H1 (cell line): ENCODE measurements at places on chromosomes 13 and 19.

DNA sequence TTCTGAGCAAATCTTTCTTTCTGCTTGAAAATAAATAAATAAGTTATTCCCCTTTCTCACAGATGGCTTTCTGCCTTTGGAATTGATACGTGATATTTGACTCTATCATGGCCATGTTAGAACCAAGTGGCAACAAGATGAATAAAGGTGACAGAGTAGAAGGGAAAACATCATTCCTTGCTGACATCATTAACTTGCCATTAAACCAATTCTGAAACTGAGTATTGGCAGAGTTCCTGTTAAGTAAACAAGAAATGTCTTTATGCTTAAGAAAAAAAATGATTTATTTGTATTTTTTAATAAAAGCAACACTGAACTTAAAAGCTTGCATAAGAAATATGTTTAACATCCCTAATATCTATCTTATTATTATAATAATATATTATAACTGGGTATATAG, 828.1 kb downstream of the PCDH9 start:
- DNase-seq: no peak

GRCh38 chr13:26502826-26503225, 54.7 kb upstream of the WASF3 start:
- DNase-seq: no peak

DNA sequence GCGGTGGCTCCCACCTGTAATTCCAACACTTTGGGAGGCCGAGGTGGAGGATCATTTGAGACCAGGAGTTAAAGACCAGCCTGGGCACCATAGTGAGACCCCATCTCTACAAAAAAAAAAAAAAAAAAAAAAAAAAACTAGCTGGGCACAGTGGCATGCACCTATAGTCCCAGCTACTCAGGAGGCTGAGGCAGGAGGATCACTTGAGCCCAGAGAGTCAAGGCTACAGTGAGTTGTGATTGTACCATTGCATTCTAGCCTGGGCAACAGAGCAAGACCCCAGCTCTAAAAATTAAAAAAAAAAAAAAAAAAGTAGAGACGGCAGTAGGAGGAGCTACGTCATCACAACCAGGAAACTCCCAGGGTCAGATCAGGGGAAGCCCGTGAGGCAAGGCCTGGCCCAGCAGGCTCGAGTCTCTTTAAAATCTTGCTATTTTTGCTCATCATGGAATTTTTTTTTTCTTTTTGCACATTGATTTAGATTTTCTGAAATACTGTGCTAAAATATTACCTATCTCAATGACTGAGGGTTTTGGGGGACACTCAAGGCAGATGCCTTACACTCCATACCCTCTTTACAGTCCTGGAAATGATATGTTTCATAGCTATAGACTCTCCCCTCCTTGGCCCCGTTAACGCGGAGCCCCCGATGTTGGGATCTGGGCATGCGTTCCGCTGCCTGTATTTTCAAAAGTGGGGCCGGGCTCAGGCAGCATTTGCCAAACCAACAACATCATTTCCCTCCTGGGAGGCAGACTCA, 44.4 kb upstream of the USE1 start:
- DNase-seq: no peak

DNA sequence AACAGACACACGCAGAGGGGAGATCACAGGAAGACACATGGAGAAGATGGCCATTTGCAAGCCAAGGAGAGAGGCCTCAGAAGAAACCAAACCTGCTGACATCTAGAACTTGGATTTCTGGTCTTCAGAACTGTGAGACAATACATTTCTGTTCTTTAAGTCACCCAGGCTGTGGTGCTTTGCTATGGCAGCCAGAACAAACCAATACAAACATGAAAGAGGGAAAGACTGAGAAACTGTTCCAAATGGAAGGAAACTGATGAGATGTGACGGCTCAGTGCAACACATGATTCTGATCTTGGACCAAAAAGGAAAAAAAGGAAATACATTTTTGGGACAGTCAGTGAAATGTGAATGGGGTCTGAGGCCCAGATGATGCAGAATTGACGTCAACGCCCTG, 30.2 kb upstream of the SACS start:
- DNase-seq: no peak

DNA sequence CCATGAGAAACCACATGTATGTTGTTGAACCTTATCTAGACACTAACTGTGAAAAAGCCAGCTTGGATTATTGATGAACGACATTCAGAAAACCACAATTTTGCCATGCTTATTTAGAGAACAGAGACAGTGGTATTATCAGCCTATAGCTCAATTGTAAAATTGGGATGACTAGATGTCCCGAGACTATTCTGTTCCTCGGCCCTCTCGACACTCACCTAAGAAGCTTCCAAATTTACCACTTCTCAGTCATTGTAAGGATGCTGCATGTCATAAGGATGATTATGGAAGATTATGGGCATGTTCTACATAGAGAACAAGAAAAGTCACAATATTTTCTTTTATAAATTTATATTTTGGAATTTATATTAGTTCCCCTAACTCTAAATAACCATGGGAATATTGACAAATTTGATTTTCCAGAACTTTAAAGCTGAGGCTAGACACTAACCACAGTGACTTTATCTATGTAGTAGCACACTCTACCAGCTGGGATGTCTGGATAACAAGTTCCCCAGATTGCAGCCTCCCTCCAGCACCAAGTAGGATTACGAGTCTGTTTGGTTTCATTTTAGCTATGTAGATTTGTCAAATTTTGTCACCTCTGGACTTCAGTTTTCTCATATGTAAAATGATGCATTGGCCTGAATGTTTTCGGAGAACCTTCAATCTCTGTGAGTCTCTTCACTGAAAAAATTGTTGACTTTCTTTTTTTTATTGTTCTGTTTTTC, 513.6 kb downstream of the IRS2 start:
- DNase-seq: no peak

GRCh38 chr13:80450386-80450785, 109.5 kb upstream of the SPRY2 start:
- no peak for DNase-seq

GRCh38 chr13:113083402-113084061, 22.1 kb upstream of the F7 start:
- no peak for DNase-seq

GRCh38 chr19:40612831-40613689, 11.9 kb downstream of the LTBP4 start:
- DNase-seq: no peak

- DNase-seq: no peak
Observed at GRCh38 chr13:99033814-99034213, 56.0 kb upstream of the DOCK9 start.

GRCh38 chr19:45790942-45791341, 1.7 kb downstream of the DMWD start:
- no peak for DNase-seq

DNA sequence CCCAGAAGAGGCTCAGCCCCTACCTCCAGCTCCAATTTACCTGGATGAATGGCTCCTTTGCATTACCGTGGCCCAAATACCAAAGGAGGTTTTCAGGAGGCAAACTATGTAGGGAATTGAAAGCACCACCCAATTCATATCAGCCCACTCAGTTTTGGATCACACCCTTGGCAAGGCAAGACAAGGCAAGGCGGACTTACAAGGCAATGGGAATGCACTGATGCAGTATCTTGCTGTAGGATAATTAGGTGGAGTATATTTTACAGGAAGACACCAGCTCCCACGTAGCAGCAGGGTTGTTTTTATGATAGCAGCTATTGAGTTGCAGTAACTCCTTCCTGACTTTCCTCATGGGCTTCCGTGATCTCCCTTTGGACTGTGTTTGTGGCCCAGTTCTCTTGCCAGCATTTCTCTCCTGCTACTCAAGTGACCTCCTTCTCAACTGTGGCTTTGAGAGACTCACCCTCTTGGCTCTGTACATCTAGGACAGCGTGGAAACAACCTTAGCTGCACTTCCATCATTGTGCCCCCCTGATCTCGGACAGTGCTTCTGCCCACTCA, 935.9 kb downstream of the EFNB2 start:
- DNase-seq: no peak

- DNase-seq: no peak
Observed at GRCh38 chr13:44334751-44335150, 38.9 kb upstream of the SERP2 start.

- DNase-seq: no peak
Observed at GRCh38 chr13:33678906-33679657, 138.9 kb upstream of the RFC3 start.

GRCh38 chr19:41546386-41546789, 29.6 kb upstream of the CEACAM21 start:
- no peak for DNase-seq

- DNase-seq: peak; percentile 86
Observed at GRCh38 chr19:2315818-2316353, 7.9 kb upstream of the LINGO3 start.

DNA sequence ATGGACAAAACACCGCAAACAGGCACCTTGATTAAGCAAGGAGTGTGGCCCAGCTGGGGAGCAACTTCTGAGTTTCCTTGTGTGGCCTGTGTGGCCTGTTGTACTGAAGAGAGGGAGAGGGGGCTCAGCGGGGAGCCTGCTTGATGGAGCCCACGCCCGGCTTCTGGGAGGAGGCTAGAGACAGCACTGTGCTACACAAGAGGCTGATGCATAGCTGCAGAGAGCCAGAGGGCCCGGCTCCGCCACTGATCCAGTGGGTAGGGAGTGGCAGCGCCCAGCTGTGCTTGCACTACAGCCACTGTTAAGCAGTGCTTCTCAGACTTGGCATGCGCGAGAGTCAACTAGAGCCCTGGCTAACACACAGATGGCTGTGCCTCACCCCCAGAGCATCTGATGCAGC, 19.0 kb downstream of the LYL1 start:
- DNase-seq: no peak

GRCh38 chr19:38661136-38661535, 13.7 kb downstream of the ACTN4 start:
- DNase-seq: no peak
